ENCODE measurements at places on chromosomes 2 and 18.
A peak's percentile ranks its signal among the peaks of the same experiment; 100 is the strongest.

DNA sequence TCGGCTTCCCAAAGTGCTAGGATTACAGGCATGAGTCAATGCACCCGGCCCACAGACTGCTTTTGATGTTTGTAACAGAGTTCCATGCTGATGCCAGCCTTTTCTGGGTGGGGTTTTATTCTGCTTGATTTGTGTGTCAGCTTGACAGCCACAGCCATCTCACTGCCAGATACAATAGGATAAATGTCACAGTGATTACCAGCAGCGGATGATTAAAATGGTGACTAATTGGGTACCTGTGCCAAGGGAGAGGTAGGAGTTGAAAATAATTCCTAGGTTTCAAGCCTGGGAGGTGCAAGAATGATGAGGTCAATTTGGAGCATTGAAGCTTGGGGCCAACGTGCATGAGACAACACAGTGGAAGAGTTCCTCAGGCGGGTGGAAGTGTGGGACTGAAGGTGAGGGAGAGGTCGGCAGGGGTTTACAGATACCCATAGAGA lies 39.4 kb downstream of the SH2D6 start:
- DNase-seq: no peak

DNA sequence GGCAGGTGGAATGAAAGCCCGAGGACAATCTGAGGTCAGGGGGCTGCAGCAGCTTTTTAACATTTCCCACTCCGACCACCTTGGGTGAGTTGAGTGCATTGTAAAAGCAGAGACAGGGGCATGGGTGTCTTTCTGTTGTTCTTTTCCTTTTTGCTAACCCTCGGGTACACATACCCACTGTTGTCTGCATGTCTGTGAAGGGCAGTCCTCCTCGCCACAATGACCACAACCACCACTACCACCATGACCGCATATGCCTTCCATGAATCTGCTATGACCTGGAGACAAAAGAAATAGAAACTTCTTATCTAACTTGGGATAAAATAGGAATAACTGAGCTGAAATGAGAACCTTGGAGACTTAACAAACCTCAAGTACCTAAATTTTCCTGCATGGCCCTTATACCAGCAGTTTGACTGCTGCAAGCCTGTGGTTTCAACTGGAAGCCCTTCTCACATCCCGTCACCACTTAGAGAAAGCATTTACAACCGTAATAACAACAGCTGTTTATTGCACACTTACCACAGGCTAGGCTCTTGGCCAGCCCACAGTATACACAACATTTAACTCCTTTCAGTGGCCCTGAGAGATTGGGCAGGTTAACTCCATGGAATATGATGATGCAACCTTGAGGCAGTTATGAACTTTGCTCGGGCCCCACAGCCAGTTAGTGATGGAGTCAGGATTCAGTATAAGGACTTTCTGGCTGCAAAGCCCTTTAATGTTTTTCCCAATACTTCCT lies 80.3 kb downstream of the GYPC start:
- no peak for DNase-seq

- DNase-seq: no peak
These were observed 221.8 kb downstream of the SPP2 start for GRCh38 chr2:234272069-234272850.

DNA sequence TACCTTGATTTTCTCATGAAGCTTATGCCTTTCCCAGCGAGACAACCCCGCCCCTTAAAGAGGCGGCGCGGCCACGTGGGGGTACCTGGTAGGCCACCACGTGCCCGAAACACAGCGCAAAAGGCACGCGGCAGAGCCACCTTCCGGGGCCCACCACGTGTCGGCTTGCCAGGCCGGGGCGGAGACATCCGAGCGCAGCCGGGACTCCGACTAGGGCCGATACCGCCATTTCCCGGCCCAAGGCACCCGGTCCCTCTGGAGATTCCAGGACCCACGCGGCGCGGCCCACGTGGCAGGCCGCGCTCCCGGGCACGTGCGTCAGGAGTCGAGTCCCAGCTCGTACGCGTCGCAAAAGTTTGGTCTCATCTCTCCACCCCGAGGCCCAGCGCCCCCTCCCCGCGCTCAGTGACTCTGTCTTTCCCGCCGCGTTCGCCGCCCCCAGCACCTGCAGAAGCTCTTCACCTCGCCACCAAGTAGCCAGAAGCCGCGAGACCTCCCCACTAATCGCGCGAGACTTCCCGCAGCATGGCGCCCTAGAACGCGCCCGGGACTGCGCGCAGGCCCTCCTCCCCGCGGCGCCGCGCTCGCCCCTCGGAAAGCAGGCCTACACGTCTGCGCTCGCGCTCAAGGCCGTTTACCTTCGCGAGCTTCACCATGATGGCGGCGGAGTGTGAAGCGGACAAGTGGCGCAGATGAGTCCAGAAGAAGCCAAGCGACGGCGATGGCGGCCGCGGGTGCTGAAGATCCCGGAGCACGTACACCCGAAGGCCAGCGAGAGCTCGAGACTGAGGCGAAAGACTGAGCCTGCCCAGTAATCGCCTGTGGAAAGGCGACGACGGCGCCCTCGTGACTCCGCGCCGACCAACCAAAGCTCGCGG lies at the start of gene NCL:
NCL (minus strand) TSS at position 787 of the 878 bp plus-strand sequence; CDS start at position 656, 131 bp downstream.
- peak; percentile 65 for DNase-seq

DNA sequence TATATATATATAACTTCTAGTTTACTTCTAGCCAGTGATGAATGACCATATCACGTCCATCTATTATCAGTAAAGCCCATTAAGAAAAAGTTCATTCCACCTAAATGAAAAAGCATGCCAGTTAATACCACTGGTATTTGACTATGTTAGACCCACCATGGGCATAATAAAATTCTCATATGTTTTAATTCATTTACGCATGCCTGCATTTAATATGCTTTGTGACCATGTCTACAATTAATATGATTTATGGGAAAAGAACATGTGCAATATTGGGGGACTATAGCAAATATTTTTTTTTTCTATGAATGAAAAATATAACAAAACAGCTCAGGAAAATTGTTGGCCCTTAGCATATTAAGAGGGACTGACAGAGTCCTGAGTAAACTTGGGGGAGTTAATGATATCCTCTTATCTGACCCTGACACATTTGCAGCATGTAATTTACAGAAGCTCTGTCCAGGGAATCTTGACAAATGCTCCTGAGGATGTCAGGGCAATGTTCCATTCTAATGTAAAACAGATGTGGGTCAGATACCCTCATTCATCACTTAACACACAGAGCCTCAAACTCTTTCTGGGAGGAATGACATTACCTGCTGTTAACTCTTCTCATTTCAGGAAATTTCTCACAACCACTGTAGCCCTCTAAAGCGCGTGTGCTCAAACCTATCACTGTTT lies 90.6 kb downstream of the PAX3 start:
- DNase-seq: no peak

DNA sequence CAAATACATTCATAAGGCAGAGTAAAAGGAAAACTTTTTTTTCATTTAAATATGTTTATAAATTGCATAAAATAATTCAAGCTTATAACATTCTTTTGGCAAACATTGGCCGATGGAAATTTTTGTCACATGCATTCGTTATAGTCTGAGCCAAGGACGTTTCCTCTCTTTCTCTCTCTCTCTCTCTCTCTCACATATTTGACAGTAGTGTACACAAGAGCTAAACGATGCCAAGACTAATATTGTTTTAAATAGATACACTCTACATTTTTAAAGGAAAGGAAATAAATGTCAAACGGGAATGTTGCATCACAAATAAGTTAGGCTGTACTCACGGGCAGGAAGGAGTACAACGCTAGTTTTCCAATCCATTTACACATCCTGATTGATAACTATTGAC lies 251.1 kb upstream of the SMIM21 start:
- no peak for DNase-seq

DNA sequence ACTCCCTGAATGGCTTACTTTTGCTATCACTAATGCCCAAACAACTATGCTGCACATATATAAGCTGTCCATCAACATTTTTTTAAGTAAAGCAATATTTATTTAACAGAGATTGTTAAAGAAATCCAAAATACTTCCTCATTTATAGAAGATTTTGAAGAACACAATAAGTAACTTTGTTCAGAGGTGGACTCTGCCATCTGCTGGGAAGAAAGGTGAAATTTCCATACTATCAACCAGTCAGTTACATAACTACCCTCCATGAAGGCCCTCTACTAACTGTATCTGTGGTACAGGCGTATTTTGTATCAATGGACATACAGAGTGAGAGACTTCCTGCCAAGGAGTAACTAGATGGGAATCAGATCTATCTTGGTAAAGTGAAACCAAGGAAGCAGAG lies 106.0 kb downstream of the DTNB start:
- peak; percentile 27 for DNase-seq

- no peak for DNase-seq
These were observed 62.9 kb upstream of the TEX51 start for GRCh38 chr2:126835831-126836230.

Measured in tibial nerve (tissue), 4 donors.